Activated CD4-positive, alpha-beta memory T cell treated with anti-CD3 and anti-CD28 coated beads for 36 hours (primary cell): ENCODE measurements at places on chromosomes 13 and 19. TPM values are rescaled to one million over a fixed set of nuclear protein-coding genes. Genes with fewer than 3 reads are reported as not detected.

- H3K4me1 ChIP-seq: peaks cover 30% of the 10 kb centered on the region
- H3K36me3 ChIP-seq: no peaks in the 10 kb centered on the region
- DNase-seq: peak; percentile 31
- peak overlapping the region; percentile 83 for H3K27ac ChIP-seq
Observed at GRCh38 chr13:23966691-23967615, 69.7 kb upstream of the C1QTNF9B start.

- peaks cover 36% of the 10 kb centered on the region for H3K4me1 ChIP-seq
- peak overlapping the region; percentile 60 for H3K27ac ChIP-seq
- H3K4me3 ChIP-seq: no peak overlapping the region
- peaks cover 82% of the 10 kb centered on the region for H3K36me3 ChIP-seq
- DNase-seq: no peak
Observed at GRCh38 chr19:9671655-9672054, 3.2 kb downstream of the ZNF562 start.

Gene QPCTL
- 13.8 TPM for total RNA-seq

GRCh38 chr13:100633461-100633860, 41.1 kb downstream of the TMTC4 start:
- H3K4me3 ChIP-seq: no peak overlapping the region
- no peak for DNase-seq
- H3K36me3 ChIP-seq: peaks cover 29% of the 10 kb centered on the region
- no peak overlapping the region for H3K27ac ChIP-seq

DNA sequence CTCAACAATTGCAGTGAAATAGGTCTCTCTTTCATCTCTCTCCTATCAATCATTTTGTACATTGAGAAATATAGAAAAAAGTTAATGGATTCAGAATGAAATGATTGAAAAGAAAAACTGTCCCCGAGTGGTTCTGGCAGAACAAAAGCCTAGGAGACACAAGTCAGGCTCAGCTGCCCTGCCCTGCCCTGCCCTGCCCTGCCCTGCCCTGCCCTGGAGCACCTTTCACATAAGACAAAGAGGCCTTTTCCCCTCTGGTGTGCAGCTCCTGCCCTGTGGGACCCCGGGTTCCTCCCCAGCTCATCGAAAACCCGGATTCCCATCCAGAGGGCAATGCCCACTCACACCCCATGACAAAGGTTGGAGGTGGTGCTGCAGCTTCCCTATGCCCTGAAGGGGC, 94.7 kb downstream of the TEX26 start:
- no peak overlapping the region for H3K4me3 ChIP-seq
- no peak overlapping the region for H3K27ac ChIP-seq
- no peak for DNase-seq
- H3K36me3 ChIP-seq: no peaks in the 10 kb centered on the region
- H3K27me3 ChIP-seq: peaks cover 4% of the 10 kb centered on the region
- H3K4me1 ChIP-seq: no peaks in the 10 kb centered on the region

Gene NCR1
- not detected for total RNA-seq

DNA sequence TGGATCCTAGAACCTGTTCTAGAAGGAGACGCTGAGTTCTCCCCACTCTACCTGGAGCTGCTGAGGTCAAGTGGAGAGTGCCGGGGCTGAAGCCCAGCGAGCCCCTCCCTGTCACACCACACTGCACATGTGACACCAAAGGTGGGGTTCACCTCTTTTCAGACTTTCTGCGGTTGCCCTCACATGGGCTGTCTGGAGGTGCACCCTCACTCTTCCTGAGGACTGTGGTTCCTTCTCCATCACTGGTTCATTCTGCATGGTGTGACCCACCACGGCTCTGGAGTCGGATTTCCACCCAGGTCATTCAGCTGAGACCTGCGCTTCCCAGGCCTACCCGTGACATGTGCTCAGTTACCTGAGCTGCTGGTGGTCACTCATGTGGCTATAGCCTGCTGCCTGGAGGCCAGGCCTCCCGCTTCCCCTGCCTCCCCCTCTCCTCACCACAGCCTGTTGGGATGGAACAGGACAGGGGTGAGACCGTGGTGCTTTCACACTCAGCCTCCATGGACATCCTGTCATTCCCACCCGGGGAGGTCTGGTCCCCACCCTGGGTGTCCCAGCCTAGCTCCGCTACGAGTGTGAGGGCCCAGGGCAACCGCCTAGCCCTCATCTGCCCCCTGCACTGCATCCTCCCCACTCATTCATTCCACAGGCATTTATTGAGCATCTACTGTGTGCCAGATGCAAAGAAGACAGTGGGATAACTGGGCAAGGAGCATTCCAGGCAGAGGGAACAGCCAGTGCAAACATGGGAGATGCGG, 605 bp upstream of the A1BG start:
- peaks cover 15% of the 10 kb centered on the region for H3K4me1 ChIP-seq
- no peak for DNase-seq
- H3K27ac ChIP-seq: no peak overlapping the region

Gene CRB3
- total RNA-seq: 2.4 TPM
